ENCODE measurements at places on chromosomes 7 and 10.
A peak's percentile ranks its signal among the peaks of the same experiment; 100 is the strongest.

GRCh38 chr7:30193336-30193943 lies 58.7 kb downstream of the MTURN start:
- no peak for DNase-seq

GRCh38 chr7:130872341-130872740 lies 138.3 kb upstream of the KLF14 start:
- DNase-seq: no peak

- DNase-seq: no peak
Measured at GRCh38 chr7:90773269-90773668, 177.1 kb downstream of the CDK14 start.

DNA sequence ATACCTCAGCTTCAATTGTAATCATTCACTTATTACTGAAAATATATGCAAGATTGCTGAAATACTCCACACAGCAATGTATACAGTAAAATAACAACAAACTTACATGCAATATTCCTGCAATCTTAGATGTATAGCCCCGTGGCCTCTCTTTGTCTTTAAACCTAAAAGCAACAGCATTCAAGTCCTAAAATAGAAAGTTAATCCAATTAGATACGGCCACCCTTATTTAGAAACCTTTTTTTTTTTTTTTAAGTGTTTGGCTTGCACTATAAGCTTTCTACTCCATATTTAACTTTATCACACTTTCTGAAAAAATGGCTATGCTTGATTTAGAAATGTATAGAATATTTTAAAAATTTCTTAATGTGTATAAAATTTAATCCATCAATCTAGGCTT lies 67.6 kb downstream of the IDE start:
- no peak for DNase-seq

DNA sequence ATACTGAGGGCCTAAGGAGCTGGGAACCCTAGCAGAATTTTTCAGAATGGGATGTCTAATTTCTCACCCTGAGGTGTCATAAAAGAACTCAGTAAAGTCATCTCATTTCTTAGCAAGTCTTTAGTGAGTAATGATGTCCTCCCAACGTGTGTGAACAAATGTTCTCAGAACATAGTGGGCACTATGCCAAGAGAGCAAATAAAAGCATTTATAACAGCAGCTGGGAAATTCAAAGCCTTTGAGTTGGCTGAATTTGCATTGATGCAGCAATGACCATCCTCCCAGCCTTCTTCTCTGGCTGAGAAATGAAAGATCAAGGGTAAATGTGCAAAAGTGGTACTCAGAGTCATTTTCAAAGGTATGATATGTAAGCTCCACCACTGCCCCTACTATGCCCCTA lies 109.4 kb downstream of the FAM107B start:
- DNase-seq: no peak

DNA sequence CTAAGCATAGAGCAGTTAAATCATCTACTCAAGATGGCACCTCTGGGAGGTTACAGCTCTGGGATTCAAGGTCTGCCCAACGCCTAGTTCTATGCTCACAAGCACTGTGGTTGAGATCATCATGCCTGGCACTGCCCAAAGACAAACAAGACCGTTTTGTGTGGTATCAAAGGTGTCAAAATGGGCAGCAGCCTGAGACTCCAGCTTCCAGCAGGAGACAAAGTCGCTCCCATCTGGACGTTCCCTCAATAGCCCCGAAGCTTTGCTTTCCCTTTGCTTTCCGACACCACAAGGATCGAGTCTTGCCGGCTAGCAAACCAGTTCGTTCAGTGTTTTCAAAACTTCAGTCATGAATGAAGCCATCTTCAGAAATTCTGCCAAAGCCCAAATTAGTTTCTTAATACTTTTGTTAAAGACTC lies 5.1 kb downstream of the HABP2 start:
- DNase-seq: no peak

GRCh38 chr10:44994752-44995530 lies 5.8 kb upstream of the ZNF22 start:
- DNase-seq: peak; percentile 76

- DNase-seq: no peak
Measured at GRCh38 chr7:8627325-8627724, 193.9 kb downstream of the NXPH1 start.

DNA sequence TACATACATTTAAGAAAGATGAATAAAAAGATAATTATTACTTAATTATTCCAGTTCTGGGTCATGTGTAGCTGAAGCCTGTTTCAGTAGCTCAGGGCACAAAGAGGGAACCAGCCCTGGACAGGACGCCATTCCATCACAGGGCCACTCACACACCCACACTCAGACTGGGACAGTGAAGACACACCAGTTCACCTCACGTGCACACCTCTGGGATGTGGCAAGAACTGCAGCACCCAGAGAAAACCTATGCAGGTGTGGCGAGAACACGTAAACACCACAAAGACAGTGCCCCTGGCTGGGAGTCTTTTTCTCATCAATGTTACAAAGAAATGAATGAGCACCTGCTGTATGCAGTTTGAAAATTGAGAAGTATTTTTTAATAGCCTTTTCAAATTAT lies 1.6 kb upstream of the IDI1 start:
- DNase-seq: no peak

DNA sequence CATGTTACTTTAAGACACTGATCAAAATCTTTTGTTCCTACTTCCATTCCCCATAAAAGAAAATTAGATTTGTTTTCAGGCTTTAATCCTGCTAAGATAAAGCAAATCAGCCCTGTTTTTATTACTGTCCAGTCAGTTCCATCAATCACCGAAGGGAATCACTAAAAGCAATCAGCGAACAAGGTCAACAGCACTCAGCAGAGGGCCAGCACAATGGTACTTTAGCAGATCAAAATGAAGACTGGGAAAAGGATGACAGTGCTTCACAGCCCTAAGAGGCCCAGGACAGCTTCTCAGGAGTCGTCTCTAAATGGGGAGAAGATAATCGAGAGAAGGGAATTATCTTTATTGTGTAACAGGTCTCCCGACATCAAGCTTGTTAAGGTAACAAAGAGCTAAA lies 32.7 kb downstream of the SEM1 start:
- DNase-seq: no peak

GRCh38 chr7:10138087-10138854 lies 835.4 kb upstream of the PHF14 start:
- no peak for DNase-seq

GRCh38 chr10:17684537-17684936 lies 40.6 kb downstream of the STAM start:
- no peak for DNase-seq

DNA sequence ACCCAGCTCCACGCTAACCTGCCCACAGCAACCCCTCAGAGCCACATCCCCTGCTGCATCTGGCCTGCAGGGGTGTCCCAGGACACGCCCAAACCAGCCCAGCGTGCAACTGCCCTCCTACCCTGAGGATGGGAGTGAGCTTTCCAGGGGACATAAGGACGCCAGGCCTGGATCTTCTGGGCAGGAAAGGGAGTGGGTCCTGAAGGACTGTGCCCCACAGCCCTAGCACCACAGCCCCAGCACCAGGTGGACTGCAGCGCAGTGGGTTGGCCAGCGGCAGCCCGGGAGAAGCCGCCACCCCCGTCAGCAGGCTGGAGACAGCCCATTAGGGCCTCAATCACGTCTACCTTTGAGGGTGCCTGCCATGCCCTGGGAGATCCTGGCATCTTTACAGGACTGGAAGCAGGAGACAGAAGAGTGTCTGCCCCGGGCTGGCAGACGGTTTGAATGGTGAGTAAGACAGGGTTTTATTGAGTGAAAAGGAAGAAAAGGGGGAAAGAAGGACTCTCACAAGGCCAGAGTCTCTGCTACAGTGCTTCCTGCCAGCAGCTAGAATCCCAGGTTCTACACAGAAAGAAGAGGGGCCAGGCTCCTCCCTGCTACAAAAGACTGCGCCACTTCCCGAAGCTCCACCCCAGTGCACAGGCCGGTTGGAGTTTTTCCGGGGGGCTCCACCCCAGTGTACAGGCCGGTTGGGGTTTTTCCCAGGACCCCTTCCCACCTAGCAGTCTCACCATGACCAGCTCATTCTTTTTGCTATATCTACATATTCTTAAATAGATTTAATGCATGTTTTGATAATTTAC lies 69.8 kb upstream of the KCTD7 start:
- DNase-seq: peak; percentile 29

DNA sequence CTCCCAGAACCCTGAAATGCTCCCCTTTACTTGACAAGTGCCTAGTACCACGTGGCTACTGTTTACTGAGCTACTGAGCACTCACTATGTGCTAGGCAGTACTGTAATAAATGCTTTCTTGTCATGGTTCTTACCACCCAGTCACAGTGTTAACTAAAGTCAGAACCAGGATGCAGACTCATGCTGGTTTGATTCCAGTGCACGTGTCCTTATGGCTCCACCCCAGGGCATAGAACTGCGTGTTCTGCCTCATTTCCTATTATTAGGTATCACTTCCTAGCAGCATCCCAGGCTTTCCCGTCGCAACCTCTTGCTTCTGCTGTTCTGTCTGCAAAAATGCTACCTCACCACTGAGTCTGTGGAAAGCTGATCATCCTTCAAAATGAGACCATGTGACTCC lies 71.7 kb upstream of the DOCK1 start:
- DNase-seq: no peak

DNA sequence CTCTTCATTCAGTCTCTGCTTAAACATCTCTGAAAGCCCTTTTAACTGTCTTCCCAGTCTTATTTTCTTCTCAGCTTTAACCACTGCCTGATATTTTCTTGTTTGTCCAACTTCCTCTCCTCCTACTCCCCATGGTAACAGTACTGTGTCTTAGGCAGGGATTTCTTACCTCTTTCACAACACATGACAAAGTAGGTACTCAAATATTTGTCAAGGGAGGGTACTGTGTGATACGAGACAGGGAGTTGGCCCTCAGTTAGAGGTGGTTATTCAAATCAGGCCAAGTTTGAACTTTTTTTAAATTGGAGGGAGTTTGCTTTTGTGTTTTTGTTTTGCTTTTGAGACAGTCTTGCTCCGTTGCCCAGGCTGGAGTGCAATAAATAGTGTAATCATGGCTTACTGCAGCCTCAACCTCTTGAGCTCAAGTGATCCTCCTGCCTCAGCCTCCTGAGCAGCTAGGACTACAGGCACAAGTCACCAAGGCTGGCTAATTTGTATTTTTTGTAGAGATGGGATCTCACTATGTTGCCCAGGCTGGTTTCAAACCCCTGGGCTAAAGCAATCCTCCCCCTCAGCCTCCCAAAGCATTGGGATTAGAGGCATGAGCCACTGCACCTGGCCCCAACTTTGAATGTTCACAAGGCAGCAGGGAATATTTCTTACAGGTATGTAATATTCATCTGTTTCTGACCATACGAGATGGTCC lies 2.5 kb upstream of the KPNA7 start:
- DNase-seq: no peak

DNA sequence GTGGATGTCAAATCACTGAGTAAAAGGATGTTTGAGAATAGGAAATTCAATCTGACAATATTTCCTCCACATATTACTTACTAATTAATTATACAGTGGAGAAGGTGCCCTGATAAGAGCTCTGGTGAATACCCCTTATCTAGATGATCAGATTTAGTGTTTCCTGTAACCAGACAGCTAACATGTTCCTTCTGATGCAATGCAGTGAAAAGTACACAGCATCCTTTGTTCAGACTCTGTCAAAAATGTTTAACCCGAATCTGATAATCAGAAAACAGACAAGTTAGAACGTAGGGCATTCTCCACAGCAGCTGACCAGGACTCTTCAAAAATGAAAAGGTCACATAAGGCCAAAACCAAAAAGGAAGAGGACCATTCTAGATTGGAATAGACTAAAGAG lies 46.2 kb downstream of the WDR11 start:
- no peak for DNase-seq

DNA sequence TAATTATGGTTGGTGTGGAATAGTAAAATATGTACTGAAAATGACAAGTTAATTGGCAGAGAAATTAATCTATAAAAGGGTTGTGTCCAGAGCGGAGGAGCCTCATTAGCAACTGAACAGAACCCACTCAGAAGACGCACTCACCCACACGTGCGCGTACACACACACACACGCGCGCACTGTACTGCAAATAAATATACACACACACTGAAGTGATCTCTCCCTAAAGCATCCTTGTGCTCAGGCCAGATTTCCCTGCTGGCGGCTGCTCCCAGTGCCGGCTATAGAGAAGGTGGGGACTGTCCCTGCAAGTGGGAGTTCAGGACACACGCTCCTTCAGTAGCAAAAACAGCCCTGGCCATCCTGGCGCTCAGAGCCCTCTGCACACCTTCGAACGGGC lies 85.2 kb downstream of the CHST15 start:
- no peak for DNase-seq

- no peak for DNase-seq
Measured at GRCh38 chr10:119496273-119496672, 46.2 kb downstream of the RGS10 start.

- no peak for DNase-seq
Measured at GRCh38 chr10:34792881-34793280, 22.2 kb downstream of the PARD3 start.

DNA sequence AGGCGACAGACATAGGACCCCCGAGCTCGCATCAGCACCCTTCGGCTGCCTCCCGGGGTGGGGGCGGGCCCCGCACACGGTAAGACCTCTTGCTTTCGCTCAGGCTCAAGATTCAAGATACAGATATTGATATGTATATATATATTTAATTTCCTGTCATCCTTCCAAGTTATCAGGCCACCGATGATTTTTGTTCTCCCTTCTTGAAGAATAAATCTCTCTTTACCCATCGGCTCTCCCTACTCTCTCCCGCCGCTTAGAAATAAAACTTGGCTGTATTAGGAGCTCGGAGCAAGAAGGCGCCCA lies 603 bp downstream of the ADRA2A start:
- DNase-seq: no peak

DNA sequence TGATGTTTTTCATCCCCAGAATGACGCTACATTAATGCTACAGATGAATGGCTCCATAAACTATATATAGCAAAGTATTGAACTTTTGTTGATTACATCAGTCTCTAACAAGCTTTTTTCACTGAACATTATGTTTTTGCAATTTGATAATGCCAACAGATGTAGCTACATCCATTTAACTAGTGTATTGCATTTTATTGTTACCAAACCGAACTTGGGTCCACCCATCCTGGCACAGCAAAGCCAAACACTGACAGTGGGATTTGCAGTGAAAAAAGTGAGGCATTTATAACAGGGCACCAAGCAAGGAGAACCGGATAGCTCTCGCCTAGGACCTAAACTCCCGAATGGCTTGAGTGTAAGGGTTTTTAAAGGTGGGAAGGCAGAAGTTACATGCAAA lies 182.8 kb upstream of the TNS3 start:
- DNase-seq: no peak

- DNase-seq: no peak
Measured at GRCh38 chr10:5013385-5013784, 9.7 kb upstream of the AKR1C2 start.

GRCh38 chr7:12727455-12728191 lies 40.2 kb downstream of the ARL4A start:
- DNase-seq: no peak

GRCh38 chr10:7529638-7530037 lies 118.8 kb upstream of the SFMBT2 start:
- DNase-seq: no peak

- peak; percentile 62 for DNase-seq
Measured at GRCh38 chr10:98374217-98374985, 40.6 kb downstream of the PYROXD2 start.

GRCh38 chr10:61828788-61829187 lies 72.7 kb upstream of the ARID5B start:
- DNase-seq: no peak

- DNase-seq: no peak
Measured at GRCh38 chr10:110225441-110225755, 18.0 kb downstream of the MXI1 start.

- DNase-seq: no peak
Measured at GRCh38 chr7:99409192-99409572, 413 bp downstream of the BUD31 start.

GRCh38 chr7:100389437-100390088 lies 16.3 kb downstream of the PILRA start:
- no peak for DNase-seq
